ENCODE measurements at places on chromosomes 13 and 19.

DNA sequence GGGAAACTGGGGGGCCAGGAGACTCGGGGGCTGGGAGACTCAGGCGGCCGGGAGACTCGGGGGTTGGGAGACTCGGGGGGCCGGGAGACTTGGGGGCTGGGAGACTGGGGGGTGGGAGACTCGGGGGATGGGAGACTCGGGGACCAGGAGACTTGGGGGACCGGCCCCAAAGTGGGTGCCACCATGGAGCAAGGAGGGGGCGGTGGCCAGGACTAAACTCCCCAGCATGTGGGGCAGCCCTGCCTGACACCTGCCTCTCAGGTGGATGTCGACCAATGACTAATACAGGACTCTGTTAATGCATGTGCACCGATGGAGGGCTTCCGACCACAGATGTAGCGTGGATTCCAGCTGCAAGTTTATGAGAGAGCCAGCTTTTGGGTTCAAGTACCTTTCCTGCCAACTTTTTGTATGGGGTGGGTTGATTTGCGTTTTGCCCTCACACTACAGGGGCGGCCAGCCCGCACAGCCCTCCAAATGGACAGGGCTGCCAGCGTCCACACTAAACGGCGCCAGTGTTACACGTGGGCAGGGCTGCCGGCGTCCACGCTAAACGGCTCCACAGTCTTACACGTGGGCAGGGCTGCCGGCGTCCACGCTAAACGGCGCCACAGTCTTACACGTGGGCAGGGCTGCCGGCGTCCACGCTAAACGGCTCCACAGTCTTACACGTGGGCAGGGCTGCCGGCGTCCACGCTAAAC is 62.2 kb downstream of the RASA3 start:
- peak; percentile 59 for DNase-seq

DNA sequence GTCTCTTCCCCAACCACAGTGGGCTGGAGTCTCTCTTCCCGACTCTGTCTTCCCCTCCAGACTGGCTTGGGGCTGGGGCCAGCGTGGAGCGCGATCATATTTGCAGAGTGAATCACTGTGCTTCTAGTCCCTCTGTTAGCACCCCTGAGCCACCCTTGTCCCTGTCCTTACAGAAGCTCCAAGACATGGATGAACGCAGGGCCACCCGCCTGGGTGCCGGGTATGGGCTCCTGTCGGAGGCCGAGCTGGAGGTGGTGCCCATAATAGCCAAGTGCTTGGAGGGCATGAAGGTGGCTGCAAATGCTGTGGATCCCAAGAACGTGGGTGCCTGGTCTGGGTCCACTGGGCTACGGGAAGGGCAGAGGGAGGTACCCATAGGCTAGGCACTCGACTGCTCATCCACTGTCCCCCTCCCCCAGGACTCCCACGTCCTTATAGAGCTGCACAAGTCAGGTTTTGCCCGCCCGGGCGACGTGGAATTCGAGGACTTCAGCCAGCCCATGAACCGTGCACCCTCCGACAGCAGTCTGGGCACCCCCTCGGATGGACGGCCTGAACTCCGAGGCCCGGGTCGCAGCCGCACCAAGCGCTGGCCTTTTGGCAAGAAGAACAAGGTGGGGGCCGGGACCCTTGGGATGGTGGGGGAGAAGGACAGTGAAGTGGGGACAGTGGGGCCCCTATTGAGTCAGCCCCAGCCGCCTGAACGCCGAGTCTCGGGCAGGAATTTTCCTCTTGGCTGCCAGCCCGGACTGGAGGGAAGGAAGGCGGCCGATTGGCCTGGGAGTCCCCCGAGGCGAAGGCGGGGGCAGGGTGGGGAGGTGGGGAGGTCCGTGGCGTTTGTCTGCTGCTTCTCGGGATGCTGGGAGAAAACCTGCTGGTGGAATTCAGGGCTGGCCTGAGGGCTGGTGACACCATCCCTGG is 5.2 kb downstream of the TRIP10 start:
- peak; percentile 91 for DNase-seq

DNA sequence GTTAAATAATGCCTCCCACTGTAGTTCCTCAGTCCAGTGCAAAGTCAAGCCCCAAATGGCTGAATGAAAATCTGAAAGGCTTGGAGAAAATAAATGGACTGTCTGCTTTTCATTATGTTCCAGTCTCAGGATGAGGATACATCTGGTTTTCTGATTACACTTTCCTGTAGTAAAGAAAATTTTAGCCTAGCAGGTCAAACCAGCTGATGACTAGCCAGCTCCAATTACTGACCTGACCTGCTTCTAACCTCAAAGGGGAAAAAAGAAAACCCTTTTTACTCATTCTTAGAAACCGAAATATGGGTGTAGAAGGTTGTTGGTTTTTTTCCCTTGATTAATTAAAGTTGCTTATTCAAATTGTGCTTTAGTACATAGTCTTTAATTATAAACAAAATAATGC is 418.4 kb downstream of the EFNB2 start:
- DNase-seq = no peak

DNA sequence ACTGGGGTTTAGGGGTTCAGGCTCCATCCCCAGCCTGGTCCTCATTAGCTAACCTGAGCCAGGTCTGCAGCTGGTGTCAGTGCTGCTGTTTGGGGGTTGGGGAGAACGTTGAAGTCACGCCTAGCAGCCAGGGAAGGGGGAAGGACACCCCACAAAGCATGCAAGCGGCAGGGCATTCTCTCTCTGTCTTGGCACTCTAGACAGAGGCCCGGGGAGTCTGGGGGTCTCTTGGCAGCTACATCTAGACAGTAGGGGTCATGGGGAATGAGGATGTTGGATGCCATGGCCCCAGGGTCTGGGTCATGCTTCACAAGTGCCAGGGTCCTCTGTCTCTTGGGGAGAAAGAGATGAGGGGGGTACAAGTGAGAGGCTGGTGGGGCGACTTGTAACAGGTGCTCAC is 2.6 kb downstream of the ERICH4 start:
- peak; percentile 46 for DNase-seq

DNA sequence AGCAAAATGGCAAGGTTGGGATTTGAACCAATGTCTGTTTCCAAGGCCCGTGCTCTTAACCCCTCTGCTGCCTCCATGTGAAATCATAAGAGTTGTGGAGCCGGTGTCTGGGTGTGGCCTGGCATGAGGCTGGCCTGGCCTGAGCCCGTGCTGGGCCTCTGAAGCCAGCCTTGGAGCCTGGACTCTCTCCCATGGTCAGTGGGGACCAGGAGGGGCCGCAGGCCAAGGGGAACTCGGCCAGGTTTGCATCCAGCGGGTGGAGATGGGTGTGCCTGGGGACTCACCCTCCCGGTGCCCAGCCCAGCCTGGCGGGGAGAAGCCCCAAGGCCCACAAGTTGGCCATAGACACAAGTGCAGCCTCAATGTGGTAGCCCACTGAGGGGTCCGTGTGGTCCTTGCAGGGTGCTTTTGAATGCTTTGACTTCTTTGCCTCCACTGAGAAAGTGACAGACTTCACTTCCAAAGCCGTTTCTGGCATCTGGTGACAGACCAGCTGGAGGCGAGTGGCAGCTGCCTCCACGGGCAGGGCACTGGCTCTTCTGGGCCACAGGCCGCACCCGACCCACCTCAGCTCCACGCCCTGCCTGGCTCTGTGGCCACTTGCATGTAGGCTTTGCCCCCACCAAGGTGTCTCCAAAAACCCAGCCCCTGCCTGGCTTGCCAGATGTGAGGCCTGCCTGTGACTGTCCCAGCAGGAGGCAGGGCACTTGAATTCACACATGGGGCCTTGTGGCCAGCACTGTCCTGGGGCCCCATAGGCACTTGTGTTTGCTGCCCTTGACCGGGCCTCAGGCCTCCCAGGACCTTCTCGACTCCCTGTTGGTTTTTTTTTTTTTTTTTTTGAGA is 26.2 kb upstream of the NCCRP1 start:
- DNase-seq = no peak
